ENCODE measurements at places on chromosomes 11 and 22.

GRCh38 chr11:87022738-87023137 lies 15.0 kb upstream of the TMEM135 start:
- DNase-seq: no peak

DNA sequence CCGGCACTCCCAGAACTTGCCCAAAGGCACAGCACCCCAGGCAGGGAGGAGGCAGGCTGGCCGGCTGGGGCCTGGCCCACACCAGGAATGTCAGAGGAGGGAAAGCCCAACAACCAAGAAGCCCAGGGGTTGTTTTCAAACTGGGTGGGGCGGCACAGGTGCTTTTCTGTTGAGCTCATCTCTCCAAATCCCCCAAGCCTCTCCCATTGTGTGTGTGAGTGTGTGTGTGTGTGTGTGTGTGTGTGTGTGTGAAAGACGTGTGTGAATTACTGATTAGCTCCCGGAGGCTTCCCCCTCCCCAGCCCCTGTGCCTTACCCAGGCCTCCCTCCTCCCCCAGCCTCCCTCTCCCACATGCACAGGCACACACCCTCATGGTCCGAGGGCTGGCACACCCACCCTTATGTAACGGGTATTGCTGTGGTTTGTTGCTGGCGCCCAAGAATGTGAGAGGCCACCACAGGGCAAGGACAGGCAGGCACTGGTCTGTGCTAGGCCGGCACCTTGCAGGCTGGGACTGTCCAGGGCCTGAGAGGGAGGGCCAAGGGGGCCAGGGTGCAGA lies 15.9 kb downstream of the TRIM29 start:
- DNase-seq: no peak

GRCh38 chr11:121497176-121497998 lies 44.6 kb upstream of the SORL1-AS1 start:
- DNase-seq: no peak

DNA sequence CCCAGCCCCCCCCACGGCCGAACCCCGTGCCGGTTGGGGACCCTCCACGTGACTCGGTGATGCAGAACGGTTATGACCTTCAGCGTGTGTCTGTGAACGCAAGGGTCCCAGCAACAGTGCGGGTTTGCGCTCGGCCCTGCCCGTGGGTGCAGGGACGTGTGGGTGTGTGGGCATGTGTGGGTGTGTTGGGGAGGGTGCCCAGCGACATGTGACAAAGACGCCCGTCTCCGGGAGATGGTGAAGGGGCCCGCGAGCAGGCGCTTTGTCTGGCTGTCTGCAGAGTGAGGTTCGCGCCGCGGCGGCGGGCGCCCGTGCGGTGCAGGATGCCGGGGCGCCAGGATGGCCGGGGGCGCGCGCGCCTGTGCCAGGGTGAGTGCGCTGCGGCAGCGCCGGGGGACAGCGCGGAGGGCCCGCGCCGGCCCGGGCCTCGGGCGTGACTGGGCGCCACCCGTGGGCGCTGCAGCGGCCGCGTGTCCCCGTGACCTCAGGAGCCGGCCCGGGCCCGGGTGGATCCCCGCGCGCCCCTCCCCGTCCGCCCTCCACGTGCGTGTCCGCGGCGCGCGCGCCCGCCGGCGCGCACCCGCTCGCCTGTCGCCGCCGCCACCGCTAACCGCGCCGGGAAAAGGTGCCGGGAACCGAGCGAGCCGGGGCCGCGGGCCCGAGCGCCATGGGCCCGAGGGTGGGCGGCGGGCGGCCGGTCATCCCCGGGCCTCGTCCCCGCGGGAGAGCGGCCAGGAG lies at the start of gene LRFN4:
Gene LRFN4 (plus strand): TSS at position 569 of the 738 bp plus-strand sequence. CDS start 681 bp downstream, outside the sequence.
- no peak for DNase-seq

- no peak for DNase-seq
Measured at GRCh38 chr22:20401376-20402014, 7.5 kb downstream of the ZNF74 start.

DNA sequence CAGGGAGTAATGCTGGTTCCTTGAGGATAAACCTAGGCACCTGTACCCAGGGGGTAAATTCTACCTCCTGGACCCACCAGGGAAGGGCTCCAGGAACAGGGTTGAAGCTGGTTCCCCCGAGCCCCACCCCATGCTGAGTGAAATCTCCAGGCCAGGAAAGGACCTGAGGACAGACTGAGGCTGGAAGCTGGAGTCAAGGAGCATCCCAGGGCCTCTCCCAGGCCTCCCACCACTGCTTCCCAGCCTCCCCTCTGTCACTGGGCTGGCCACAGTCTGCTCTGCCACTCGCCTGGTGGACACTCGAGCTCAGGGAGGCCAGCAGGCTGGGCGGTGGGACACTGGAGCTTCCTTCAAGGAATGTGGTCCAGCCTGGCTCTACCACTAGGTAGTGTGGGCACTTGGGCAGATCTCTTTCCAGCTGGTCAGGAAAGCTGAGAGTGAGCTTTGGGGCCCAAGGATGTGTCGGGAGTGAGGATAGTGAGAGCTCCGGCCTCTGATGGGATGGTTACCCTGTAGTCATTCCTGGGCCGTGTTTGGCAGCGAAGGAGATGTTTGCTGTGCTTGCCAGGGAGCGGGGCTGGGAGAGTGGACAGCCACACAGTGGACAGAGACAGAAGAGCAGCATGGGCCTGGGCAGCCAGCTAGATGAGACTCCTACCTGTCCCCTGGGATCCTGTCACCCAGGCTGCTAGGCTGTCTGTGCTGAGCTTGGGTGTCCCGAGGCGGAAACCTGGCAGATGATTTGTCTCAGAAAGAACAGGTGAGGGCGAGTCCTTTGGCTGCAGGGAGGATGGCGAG lies 3.4 kb downstream of the OVOL1 start:
- DNase-seq: no peak

Measured in liver (tissue), 10 donors.